Suppressor macrophage treated with lipopolysaccharide for 4 hours (primary cell): ENCODE measurements at places on chromosomes 2 and 18.

DNA sequence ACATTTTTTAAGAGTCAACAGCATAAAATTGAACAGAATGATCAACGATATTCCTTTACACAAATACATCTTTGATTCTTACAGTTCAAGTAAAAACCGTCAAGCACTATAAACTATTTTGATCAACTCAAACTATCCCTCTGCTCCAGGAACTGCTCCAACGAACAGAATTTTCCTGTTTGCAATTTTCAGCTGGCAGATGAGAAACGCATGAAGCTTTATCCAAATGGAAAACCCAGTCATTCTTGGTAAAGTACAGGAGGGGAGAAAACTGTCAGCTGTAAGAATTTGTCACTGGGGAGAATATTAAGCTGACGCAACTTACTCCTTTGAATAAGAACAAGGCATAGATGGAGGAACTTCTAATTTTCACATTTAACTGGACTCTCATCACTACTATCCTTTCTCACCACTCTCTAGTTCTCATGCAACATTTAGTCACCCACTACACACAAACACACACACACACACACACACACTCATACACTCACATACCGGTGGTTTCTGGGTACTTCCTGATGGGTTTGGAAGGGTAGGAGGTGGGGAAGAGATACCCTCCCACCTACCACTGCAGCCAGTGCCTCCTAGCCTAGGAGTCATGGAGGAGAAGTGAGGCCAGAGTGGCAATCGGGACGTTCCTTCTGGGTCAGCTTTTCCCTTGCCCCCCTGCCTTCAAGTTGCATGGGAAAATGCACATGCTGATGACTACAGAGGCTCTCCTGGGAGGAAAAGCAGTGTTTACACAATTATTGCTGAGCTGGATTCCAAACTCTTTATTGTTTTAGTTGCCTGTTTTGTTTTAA, 54.0 kb upstream of the SPATS2L start:
- DNase-seq, result peak; percentile 42

GRCh38 chr18:2588666-2589344, 17.4 kb downstream of the NDC80 start:
- DNase-seq, result no peak

DNA sequence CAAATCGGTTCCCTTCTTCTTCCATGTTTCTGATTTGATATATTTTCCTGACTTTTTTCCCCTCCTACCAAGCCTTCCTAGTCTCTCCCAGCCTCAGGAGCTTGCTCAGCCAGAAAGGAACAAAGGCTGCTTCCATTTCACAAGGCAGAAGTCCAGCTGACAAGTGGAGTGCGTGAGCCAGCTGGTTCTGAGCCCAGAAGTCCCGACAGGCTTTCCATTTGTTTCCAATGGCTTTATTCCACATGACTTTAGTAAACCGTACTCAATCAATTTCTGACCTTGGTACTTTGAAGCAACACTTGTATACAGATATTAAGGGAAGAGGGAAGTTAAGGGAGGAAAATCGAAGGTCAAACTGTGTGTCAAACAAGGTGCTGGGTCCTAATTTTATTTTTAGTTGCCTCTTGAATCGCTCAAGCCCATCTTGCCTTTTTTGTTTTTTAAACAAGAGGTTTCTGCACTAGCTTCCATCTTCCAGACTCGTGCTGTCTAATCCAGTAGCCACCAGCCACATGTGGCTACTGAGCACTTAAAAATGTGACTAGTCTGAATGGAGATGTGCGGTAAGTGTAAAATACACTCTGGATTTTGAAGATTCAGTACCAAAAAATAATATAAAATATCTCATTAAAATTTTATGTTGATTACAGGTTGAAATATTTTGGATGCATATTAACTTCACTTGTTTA, 36.2 kb downstream of the WIPF1 start:
- DNase-seq, result no peak

DNA sequence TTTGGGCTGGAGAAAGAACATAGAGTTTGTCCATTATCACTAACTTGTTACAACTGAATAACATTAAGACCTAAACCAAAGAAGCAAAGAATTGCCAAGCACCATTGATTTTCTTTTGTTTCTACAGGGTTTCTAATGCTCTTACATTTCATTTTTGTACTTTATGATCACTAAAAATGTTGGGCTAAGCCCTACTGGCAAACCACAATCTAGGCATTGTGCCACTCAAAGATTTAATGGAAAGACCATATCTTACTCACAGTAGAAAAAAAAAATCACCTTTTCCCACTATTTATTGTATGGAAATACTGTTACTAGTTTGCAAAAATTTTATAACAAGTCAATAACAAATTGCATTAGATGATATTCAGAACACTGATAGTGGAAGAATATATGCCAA, 447.4 kb upstream of the PKDCC start:
- no peak for DNase-seq

GRCh38 chr2:15836689-15837610, 103.4 kb upstream of the MYCN start:
- DNase-seq, result no peak

DNA sequence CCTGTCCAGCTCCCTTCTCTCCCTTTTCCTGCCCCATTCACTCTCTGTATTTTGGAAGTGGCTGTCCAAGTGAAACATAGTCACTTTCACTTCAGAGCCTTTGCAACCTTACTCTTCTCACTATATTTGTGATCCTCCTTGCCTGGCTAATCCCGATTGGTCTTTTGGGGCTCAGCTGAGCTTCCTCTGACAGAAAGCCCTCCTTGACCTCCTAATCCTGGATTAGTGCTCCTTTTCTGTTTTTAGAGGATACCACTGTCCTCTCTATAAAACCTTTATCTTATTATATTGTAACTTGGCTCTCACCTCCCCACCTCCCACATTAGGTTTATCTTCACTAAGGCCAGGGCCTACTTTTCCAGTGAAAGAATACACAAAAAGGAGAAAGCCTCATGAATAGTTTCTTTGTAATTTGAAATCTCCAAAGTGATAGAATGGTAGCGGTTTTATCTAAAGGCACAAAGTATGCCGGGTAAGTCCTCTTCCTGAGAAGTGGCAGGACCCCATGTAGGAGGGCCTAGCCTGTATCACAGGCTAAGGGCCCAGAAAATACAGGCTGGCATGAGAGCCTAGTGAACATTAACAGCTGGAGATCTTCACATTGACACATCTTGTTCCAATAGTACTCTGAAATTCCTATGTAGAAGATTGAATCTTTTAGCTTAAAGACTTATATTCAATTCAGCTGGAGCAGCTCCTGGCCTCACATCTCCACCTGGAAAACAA, 83.1 kb upstream of the GAREM1 start:
- DNase-seq, result no peak

DNA sequence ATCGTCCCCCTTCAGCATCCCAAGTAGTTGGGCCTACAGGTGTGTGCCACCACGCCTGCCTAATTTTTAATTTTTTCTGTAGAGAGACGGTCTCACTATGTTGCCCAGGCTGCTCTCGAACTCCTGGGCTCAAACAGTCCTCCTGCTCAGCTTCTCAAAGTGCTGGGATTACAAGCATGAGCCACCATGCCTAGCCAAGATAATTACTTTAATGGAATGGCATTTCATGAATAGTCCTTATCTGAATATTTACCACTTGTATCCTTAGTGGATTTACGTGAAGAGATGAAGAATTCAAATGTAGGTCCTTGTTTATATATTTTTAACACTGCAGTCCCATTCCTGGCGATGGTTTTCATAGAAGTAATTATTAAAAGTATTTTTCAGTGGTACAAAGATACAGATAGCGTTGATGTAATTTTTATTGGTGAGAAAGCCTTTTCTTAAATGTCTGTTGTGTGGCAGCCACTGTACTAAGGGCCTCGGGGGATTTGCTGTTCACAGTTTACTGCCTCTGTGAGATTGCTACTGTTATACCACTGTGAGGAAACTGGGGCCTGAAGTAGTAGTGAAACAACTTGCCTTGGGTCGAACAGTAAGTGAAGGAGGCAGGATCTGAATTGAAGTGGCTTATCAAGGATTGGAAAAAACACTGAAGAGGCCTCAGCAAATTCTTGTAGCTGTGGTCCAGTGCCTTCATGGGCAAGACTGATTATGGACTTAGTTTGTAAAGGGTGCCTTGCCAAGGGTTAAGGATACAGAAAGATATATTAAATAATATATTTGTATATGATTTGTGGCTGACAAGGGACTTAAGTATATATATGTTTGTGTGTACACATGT, 151.2 kb downstream of the PRPF40A start:
- DNase-seq, result no peak

- DNase-seq, result no peak
Observed at GRCh38 chr2:195879153-195879552, 189.5 kb downstream of the DNAH7 start.

GRCh38 chr18:36496022-36496421, 198.5 kb downstream of the FHOD3 start:
- no peak for DNase-seq

GRCh38 chr2:88247531-88247930, 77.4 kb downstream of the THNSL2 start:
- DNase-seq, result no peak

- DNase-seq, result no peak
Observed at GRCh38 chr2:238631491-238632180, 204.9 kb downstream of the ASB1 start.

DNA sequence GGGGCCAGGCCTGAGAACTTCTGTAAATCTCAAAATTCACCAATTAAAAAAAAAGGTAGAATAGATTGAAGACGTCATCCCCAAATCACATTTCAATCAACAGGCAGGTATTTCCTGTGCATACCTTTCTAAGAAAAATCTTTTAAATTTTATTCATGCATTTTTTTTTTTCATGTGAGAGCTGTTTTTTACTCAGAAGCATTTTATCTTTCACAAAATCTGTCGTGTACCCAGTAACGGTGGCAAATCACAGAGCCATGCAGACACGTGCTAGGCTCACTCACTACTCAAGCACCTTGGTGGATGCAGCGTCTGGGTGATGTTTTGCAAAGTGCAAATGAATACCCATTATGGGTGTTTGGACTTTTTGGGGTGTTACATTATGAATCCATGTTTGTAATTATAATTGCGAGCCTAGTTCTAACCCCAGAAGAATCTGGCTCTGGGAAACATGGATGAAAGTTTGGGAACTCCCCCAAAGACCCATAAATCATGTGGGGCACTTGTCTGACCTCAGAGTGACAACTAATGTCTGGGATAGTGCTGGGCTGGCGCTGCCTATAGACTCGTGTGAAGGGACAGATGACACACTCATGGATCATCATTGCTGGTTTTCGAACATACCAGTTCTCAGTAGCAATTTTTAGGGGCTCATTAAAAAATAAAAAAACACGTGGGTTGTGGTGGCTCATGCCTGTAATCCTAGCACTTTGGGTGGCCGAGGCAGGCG, 335.2 kb downstream of the LPIN1 start:
- no peak for DNase-seq

- DNase-seq, result peak; percentile 70
Observed at GRCh38 chr2:166413255-166413654, 37.5 kb upstream of the SCN9A start.

- no peak for DNase-seq
Observed at GRCh38 chr2:232632904-232633412, 446 bp upstream of the EFHD1 start.

DNA sequence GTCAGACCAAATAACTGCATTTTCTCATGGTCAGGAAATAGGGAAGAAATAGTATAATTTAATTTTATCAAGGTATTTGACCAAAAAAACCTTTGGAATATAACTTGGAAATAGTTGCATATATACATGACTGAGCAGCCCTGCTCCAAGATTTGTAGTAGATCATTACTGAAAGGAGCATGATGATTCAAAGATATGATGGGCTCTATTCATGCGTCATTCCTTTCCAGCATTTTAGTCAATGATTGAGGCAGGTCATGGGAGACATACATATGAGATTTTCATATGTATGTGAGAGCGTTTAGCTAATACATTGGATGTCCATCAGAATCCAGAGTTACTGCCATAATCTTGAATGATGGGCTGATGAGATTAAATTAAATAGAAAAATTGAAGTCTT, 74.5 kb downstream of the CAB39 start:
- DNase-seq, result no peak

GRCh38 chr2:37920570-37920969, 4.5 kb upstream of the RMDN2 start:
- no peak for DNase-seq

DNA sequence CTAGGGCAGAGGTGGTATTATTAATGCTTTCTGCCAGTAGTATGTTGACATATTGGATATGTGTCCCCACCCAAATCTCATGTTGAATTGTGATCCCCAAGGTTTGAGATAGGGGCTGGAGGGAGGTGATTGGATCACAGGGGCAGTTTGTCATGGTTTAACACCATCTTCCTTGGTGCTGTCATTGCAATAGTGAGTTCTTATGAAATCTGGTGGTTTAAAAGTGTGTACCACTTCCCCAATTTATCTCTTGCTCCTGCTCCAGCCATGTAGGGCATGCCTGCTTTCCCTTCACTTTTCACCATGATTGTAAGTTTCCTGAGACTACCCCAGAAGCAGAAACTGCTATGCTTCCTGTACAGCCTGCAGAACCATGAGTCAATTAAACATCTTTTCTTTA, 47.1 kb upstream of the THSD7B start:
- DNase-seq, result no peak

GRCh38 chr2:108604196-108604595, 69.9 kb downstream of the LIMS1 start:
- DNase-seq, result no peak

DNA sequence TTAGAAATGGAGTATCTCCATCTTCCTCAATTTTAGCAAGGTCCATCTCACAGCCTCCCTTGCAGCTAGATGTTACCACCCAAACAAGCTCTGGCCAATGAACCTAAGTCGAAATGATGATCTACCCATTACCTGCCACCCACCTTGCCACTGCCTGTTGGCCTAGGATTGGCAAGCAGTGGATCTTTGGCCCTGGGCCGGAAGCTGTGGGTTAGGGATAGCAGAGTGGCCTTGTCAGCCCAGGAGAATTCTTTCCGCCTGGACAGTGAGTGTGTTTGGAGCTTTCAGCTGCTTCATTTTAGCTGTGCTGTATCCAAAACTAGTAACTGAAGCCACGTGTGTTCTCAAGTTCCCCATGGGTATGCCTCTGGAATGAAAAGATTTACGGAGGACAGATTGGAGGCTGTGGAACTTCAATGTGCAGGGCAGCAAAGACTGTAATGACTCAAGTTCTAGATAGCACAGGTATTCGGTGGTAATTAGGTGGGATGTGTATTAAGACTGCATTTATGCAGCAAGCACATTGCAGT, 7.7 kb upstream of the PARD6G start:
- no peak for DNase-seq

DNA sequence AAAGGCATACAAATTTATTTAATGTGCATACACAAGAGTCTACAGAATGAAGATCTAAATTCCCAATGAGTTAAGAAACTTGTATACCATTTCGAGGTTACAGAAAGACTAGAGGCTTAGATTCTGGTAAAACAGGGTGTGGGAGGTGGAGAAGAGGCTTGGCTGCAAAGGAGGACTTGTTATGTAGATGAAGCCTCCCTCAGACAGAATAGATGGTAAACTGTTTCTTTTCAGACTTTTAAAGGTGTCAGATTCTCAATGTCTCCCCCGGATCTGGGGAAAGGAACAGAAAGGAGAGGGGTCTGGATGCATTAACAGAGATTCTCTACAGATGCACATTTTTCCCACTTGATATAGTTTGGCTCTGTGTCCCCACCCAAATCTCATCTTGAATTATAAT, 126.0 kb downstream of the ST6GAL2 start:
- no peak for DNase-seq

GRCh38 chr2:156340804-156341451, 8.4 kb upstream of the NR4A2 start:
- DNase-seq, result no peak

GRCh38 chr2:86566158-86566820, 3.0 kb upstream of the CHMP3 start:
- no peak for DNase-seq
